Bone marrow (tissue), 2 donors: ENCODE measurements at places on chromosomes 2 and 18.

DNA sequence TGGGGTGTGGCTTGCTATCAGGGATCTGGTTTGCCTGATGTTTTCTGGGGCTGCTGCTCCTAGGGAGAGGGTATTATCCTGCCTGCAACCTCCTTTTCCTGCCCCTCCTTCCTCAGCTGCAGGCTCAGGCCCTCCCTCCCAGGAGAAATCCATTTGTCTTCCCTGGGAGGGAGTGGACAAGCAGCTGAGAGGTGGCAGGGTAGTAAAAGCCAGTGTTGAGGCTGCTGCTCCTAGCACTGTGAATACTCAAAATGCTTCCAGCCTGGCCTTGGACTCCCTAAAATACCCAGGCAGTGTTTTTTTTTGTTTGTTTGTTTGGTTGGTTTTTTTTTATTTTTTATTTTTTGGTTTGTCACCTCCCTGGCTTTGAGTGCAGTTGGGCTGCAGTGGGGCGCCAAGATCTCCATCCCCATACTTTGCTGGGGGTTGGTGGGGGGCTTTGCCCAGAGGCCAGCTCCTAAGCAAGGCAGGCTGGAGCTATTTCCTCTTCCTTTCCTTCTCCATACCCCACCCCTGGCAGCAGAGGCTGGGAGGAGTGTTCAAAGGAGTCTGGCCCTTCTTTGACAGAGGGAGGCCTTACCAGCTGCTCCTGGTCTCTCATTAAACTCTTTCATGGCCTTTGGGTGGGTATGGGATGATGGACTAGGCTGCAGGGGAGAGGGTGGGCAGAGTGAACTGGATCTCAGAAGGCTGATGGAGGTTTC, 13.6 kb downstream of the HOXD3 start:
- DNase-seq = no peak

DNA sequence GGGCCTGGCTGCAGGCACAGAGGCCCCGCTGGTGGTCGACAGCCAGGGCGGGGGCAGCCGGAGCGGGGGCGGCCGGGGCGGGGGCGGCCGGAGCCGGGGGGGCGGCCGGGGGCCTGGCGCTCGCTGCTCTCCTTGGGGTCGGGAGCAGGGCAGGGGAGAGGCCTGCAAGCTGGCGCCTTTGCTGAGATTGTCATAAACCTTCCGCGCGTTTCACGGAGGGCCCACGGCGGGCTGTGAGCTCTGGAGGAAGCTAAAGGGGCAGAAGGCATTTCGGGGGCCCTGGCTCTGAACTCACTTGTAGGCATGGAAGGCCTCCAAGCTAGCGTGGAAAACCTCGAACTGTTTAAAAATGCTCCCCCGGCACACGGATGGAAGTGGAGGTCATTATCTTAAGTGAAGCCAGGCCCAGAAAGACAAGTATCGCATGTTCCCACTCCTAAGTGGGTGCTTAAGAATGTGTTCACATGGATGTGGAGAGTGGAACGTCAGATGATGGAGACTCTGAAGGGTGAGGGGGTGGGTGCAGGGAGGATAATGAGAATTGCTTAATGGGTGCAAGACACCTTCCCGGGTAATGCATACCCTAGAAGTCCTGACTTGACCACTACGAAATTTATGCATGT, 629 bp downstream of the PRELID3A start:
- no peak for DNase-seq

- DNase-seq = peak; percentile 37
Observed at GRCh38 chr2:15556311-15556930, 4.7 kb downstream of the NBAS start.

- no peak for DNase-seq
Observed at GRCh38 chr2:12006850-12007249, 260.4 kb downstream of the LPIN1 start.

- DNase-seq = peak; percentile 26
Observed at GRCh38 chr2:218292048-218293014, at the start of gene TMBIM1. Gene TMBIM1, minus strand, starts transcription at chr2:218292503. Its CDS starts 10,362 bp downstream, at chr2:218282141.

DNA sequence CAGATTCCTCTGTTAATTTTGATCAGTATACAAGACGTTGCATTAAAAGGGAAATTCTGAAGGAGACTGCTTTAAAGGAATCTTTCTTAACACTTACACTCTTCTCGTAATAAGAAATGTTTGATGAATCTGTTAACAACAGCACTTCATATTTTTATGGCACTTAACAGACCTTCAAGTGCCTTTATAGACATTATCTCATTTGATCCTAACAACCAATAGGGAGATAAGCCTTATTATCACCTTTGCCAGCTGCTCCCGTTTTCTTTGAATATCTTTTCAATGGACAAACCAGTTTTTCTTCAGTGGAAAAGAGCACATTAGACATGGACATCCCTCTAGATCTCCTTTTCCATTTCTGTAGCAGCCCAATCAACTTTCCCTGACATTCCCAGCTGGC, 653.0 kb upstream of the FAM98A start:
- no peak for DNase-seq

GRCh38 chr2:112493048-112493447, 11.1 kb downstream of the TTL start:
- DNase-seq = no peak

DNA sequence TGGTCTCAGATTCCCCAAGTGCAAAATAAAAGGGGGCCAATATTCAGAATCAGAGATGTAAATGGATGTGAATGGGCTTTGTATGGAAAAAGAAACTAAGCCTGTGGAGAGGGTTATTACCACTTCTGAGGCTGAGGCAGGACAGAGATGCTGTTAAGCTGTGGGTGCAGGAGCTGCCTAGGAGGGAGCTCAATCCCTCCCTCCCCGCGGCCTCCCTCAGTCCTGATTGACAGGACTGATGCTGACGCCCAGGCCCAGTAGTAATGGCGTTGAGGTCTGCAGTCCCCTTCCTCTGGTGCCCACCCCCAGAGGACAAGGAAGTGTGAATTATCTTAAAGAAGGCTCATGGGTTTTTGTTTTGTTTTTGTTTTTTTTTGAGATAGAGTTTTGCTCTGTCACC, 40.4 kb downstream of the PSD4 start:
- DNase-seq = no peak

- no peak for DNase-seq
Observed at GRCh38 chr2:88190808-88191721, 20.9 kb downstream of the THNSL2 start.

GRCh38 chr2:147135376-147135775, 709.5 kb upstream of the ACVR2A start:
- DNase-seq = no peak
